CD4-positive, CD25-positive, alpha-beta regulatory T cell (primary cell): ENCODE measurements at places on chromosomes 1 and 21. TPM values are rescaled to one million over a fixed set of nuclear protein-coding genes. Genes with fewer than 3 reads are reported as not detected.

DNA sequence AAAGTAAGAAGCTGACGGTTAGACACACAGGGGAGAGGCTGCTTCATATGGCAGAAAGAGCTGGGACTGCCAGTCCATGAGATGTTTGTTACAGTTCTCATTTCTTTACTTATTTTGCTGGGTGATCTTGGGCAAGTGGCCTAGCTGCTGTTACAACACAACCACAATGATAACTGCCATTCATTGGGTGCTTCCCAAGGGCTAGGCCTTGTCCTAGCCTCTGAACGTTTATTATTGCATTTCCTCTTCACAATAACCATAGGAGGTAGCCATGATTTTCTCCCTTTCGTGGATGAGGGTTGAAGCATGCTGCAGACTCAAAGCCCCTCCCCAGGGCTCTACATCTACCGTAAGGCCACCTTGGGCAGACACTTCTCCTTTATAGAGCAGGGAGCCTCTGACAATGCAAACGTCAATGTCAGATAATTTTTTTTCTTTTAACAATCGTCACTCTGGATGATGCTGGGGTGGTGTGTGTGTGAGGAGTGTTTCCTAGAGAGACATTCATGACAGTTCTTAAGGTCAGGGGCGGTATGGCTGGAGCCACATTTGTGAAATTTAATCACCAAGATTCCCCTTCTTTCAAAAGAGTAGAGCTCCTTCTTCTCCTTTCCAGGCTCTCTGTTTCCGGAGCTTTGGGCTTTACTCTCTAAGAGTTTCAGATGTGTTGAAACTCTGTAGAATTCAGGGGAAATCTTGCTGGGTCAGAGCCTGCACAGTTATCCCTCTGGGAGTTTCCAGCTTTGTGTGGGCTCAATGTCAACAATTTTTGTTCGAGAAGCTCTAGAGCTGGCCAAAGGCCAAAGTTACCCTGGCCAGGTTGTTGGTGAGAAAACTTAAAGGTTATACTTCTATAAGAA is 138.5 kb upstream of the SGIP1 start:
- H3K27me3 ChIP-seq, result no peaks in the 10 kb centered on the region
- no peaks in the 10 kb centered on the region for H3K4me1 ChIP-seq
- DNase-seq, result no peak
- no peak overlapping the region for H3K27ac ChIP-seq
- no peaks in the 10 kb centered on the region for H3K36me3 ChIP-seq
- no peak overlapping the region for H3K4me3 ChIP-seq

Gene ACKR1
- total RNA-seq, result not detected

DNA sequence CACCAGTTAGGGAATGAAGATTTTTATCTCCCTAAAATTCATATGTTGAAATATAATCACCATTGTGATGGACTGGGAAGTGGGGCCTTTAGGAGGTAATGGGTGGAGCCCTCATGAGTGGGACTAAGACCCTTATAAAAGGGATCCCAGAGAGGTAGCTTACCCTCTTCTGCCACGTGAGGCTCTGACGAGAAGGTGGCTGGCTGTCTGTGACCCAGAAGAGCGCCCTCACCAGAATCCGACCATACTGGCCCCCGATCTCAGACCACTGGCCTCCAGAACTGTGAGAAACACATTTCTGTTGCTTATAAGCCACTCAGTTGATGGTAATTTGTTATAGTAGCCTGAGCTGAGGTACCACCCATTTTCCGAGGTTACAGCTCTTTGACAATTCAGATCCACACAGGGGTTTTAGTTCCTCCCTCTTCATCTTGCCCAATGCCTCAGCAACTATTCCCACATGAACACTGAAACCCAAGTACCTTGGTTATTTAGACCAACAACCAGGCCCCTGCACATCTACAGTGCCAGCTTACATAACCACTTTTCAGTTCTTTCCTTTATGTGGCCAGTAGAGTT is 27.6 kb upstream of the HUNK start:
- H3K4me1 ChIP-seq, result no peaks in the 10 kb centered on the region
- H3K4me3 ChIP-seq, result no peak overlapping the region
- DNase-seq, result no peak

Gene LHX8
- total RNA-seq, result not detected

Gene RXRG
- not detected for total RNA-seq

Gene CGN
- 0.37 TPM for total RNA-seq

Gene HORMAD1
- not detected for total RNA-seq

DNA sequence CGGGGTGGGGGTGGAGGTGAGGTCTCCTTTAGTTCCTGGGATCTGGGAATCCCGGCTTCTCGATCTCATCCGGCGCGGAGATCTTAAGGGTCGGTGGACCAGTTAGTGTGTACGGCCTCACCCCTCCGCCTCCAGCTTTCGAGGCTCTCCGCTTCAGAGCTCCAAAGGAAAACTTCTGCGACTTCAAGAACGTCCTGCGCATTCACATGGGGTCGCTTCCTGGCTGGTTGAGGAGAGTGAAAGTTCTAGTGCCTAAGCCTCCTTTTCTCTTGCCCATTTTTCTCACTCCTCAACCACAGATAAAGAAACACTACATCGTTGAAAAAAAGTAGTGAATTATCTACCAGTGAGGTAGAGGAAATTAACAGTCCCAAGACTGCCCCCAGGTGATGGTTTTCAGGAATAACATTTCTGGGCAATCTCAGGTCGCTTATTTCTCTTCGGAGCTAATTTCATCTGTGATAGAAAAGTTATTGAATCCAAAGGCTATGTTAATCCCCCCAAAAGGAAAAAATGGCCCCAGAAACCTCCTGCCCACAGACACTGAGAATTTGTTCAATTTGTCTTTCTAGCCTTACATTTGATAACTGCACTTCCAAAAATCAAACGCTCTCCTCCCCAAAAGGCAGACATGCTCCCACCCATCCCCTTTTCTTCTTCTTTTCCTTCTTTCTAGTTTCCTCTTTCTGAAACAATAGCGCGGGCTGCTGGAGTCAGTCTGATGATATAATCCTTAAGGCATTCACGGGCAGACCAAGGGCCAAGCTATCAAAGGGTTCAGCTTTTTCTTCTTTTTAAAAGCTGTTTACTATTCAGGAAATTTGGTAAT is 20.6 kb upstream of the TBX15 start:
- H3K27ac ChIP-seq, result no peak overlapping the region
- peaks cover 32% of the 10 kb centered on the region for H3K27me3 ChIP-seq
- no peaks in the 10 kb centered on the region for H3K36me3 ChIP-seq
- no peak overlapping the region for H3K4me3 ChIP-seq
- H3K4me1 ChIP-seq, result peaks cover 8% of the 10 kb centered on the region

DNA sequence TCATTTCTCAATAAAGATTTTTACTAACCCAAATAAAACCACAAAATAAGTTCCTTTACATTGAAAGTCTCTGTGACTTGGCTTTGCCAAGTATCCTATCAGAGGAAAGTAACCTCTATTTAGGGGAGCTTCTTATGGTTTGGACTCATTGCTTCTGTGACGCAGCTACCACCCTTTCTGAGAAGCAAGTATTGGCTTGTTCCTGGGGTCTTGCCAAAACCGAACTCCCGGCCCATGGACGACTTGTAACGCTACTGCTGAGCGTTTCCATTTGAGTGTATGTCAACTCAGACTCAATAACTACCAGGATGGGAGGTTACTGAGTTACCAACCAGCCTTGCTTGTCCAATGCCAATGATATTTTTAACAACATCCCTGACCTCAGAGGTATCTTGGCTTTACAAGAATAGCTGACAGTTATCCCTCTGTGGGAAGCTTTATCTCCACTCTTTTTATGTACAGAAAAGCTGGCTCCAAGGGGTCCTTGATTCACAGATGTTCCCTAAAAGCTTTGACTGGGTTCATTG is 911.9 kb downstream of the TTLL7 start:
- H3K4me1 ChIP-seq, result no peaks in the 10 kb centered on the region
- no peak overlapping the region for H3K27ac ChIP-seq
- no peaks in the 10 kb centered on the region for H3K27me3 ChIP-seq
- no peak overlapping the region for H3K4me3 ChIP-seq
- DNase-seq, result no peak

- no peaks in the 10 kb centered on the region for H3K36me3 ChIP-seq
- DNase-seq, result no peak
- no peak overlapping the region for H3K4me3 ChIP-seq
- no peak overlapping the region for H3K27ac ChIP-seq
- no peaks in the 10 kb centered on the region for H3K4me1 ChIP-seq
- no peaks in the 10 kb centered on the region for H3K27me3 ChIP-seq
Measured at GRCh38 chr21:37758982-37759381, 157.3 kb downstream of the KCNJ6 start.

DNA sequence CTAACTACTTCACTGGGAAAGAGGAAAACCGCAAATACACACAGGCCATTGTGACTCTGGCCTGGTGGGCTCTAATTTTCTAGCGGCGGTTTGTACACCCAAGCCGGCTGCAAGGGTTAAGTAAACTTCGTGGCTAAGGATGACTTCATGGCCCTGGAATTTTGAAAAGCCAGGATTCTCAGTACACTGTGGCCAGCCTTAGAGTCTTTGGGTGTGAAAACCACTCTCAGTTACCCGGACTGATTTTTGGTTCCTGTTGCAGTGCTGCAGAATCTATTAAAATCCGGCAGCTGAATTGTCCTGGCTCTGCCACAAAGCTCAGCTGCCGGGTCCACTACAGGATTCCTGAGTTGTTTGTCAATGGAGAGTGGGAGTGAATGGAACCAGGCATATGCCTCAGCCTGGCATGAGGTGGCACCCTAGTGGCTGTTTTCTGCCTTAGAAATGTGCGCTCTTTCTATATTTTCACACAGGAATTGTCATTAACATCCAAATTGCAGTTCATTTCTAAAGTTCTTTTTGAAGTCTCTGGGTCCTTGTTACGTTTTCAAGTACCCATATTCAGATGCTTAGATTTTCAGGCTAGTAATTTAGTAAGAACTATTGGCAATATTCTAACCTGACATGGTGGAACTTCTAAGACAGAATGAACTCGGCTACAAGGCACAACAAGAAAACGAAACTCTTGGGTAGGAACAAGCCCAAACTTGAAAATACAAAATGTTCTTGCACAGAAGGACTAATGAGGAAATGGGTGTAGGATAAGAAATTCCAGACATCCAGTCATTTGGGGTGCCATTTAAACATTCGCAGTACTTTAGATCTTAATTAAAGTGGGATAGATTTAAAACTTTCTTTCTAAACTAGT is 255.9 kb downstream of the NFIA start:
- H3K27ac ChIP-seq, result no peak overlapping the region
- H3K36me3 ChIP-seq, result no peaks in the 10 kb centered on the region
- DNase-seq, result no peak
- no peak overlapping the region for H3K4me3 ChIP-seq
- H3K4me1 ChIP-seq, result no peaks in the 10 kb centered on the region

Gene CYP4A11
- total RNA-seq, result not detected

- H3K4me1 ChIP-seq, result peaks cover 3% of the 10 kb centered on the region
- H3K4me3 ChIP-seq, result no peak overlapping the region
- H3K36me3 ChIP-seq, result peaks cover 53% of the 10 kb centered on the region
- no peak overlapping the region for H3K27ac ChIP-seq
Measured at GRCh38 chr1:6185635-6186382, 5.7 kb upstream of the CHD5 start.

Gene CNST
- 115 TPM for total RNA-seq

Gene FNBP1L
- total RNA-seq, result 2.4 TPM

Gene LRRC47
- 33.9 TPM for total RNA-seq

GRCh38 chr21:46035809-46036695 is 54.5 kb downstream of the COL6A1 start:
- no peak overlapping the region for H3K27ac ChIP-seq
- DNase-seq, result no peak

Gene GBP4
- 64.4 TPM for total RNA-seq

Gene SLFNL1
- total RNA-seq, result 0.30 TPM

DNA sequence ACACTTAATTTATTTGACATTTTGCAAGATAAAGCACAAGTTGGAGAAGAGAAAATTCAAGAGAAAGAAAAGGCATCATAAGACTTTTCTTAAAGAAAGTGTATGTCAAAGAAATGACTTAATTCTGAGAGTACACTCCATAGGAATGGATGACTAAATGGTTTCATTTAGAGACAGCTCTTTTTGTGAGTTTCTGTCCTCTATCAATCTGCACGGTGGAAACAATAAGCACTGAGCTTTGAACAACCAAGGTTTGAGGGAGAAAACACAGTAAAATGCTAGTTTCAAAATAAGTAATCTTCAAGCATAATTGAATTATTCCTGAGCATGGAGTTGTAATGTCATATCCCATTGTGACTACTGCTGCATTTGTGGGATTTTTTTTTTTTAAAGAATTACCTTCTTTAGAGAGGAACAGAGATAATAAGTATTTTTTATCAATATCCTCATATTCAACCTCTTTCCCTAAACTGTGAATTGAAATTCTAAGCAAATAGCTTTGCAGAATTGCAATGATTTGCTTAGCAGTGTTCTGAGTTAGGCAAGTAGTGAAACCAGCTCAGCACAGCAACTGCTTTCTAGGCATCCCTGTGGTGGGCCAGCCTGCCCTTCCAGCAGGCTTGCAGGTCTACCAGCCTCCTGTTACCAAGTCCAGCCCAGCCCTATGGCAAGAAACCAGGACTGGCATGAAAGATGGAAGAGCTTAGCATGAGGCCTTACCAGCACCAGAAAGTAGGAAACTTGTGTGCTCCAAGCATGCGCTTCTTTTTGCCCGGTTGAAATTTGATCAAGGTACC is 38.2 kb downstream of the KCNJ6 start:
- H3K4me3 ChIP-seq, result no peak overlapping the region
- H3K27me3 ChIP-seq, result peaks cover 2% of the 10 kb centered on the region
- H3K4me1 ChIP-seq, result no peaks in the 10 kb centered on the region
- DNase-seq, result no peak
- no peaks in the 10 kb centered on the region for H3K36me3 ChIP-seq
- no peak overlapping the region for H3K27ac ChIP-seq

- no peaks in the 10 kb centered on the region for H3K36me3 ChIP-seq
- no peak overlapping the region for H3K4me3 ChIP-seq
- no peak overlapping the region for H3K27ac ChIP-seq
- no peaks in the 10 kb centered on the region for H3K4me1 ChIP-seq
Measured at GRCh38 chr1:158563853-158564252, 6.5 kb downstream of the OR6P1 start.

Gene VPS72
- total RNA-seq, result 41.8 TPM

Gene FAM78B
- total RNA-seq, result 0.30 TPM

DNA sequence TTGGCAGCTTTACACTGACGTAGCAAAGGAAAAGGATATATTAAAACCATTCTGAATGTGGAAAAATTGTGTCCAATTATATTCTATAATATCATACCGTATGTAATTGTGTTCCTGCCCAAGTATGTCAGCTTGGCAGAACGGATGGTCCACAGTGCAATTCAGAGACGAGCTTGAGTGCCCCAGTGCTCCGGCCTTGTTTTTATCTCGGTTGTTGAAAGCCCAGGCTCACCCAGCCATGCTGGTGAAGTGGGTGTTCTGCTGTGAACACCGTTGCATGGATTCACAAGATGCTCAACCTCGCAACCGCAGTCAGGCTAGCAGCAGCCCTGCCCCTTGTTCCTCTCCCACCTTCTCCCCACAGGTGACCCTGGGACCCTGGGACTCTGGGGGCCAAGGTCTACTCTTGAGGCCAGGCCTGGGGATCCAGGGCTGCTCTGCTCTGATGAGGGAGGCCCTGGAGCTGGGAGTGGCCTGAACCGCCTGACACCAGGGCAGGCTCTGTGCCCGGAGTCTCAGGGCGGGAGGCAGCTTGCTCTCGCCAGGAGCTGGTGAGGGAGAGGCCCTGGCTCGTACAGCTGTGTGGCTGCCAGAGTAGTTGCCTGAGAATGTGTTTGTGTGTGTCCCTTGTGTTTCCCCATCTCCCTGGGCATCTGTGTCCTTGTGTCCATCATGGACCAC is 11.2 kb downstream of the PTPRF start:
- no peak overlapping the region for H3K4me3 ChIP-seq
- no peaks in the 10 kb centered on the region for H3K27me3 ChIP-seq
- no peak for DNase-seq
- H3K27ac ChIP-seq, result no peak overlapping the region

Gene RYR2
- 0.02 TPM for total RNA-seq

Gene ALG14
- total RNA-seq, result 1.2 TPM

- no peaks in the 10 kb centered on the region for H3K27me3 ChIP-seq
- no peak overlapping the region for H3K4me3 ChIP-seq
- H3K27ac ChIP-seq, result no peak overlapping the region
- DNase-seq, result no peak
Measured at GRCh38 chr1:192615055-192615454, 20.9 kb upstream of the RGS13 start.
